GM10248 (cell line): ENCODE measurements at places on chromosomes 6 and 20.

DNA sequence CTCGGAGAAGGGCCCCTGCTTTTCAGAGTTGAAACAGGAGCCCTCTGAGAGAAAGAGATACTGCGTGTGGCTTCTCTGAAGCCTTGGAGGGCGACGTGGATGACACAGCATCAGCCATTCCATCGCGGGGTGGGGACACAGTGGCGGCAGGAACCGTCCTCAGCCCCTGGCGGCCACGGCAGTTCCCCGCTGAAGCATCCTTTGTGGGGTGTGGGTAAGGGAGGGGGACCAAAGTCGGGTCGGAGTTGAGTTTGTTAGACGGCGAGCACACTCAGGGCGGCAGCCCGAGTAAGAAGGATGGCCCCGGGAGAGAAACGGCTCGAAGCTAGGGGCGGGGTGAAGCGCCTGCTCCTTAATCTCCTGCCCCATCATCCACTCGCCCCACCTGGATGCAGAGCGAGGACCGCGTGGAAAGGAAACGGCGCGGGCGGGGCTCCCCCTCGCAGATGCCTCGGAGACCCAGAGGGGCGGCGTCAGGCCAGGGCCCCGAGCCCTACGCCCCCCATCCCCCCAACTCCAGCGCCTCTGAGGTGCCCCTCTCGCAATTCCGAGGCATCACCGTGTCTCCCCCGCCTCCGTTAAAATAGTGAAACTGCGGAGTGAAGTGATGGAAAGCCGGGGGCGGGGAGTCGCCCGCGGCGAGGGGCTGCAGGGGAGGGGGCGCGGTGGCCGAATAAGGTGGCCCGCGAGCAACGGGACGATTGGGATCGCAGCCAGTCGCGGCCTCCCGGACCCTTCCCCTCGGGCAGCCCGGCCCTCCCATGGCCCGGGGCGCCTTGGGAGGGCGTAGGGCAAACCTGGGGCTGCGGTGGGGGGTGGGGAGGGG is 796 bp upstream of the RREB1 start:
- DNase-seq: peak; percentile 68

- DNase-seq: no peak
These were observed 29.9 kb downstream of the UBE2V1 start for GRCh38 chr20:50083034-50083433.

GRCh38 chr6:45371924-45372573 is 5.7 kb downstream of the SUPT3H start:
- no peak for DNase-seq

GRCh38 chr20:25005220-25005619 is 12.7 kb upstream of the APMAP start:
- DNase-seq: no peak

- DNase-seq: no peak
These were observed 89.2 kb downstream of the RAMACL start for GRCh38 chr6:166497087-166497899.

- DNase-seq: no peak
These were observed 609.3 kb downstream of the COL12A1 start for GRCh38 chr6:74596588-74596987.

- DNase-seq: no peak
These were observed 362.7 kb upstream of the IMPG1 start for GRCh38 chr6:76435174-76435573.

GRCh38 chr6:75819776-75820487 is 70.9 kb downstream of the MYO6 start:
- no peak for DNase-seq

GRCh38 chr20:34532320-34532719 is 16.1 kb downstream of the DYNLRB1 start:
- DNase-seq: no peak

- no peak for DNase-seq
These were observed 375.8 kb downstream of the QKI start for GRCh38 chr6:163790266-163790840.

DNA sequence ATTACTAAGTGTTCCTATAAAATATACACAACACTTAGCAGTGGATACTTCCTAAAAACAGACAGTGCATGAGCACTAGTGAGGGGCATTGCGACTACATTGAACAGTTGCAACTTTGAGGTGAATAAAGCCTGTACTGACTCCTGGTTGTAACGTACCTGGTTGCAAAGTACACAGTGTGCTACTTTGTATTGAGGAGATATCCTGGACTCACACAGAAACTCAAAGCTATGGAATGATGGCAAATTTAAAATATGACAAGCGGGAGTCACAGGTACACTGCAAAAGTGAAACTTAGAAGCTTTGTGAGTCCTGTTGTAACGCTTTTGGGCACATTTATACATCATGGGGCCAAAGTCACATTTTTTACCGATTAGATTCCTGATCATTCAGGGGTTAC is 55.6 kb upstream of the HLA-A start:
- no peak for DNase-seq

GRCh38 chr20:44887466-44887865 is 2.0 kb downstream of the YWHAB start:
- no peak for DNase-seq

DNA sequence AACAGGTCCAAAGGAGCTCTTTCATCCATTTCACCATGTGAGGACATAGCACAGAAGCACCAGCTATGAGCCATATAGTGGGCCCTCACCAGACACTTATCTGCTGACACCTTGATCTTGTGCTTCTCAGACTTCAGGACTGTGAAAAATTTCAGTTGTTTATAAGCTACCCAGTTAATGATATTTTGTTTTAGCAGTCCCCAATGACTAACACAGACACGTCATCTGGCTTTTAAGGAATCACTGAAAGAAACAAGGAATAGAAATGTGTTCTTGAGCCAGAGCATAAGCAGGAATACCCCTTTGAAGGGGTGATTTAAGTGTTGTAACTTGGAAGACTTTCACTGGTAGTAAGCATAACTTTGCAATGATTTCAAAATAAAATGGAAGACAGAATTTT is 214.7 kb upstream of the PTCHD4 start:
- no peak for DNase-seq

GRCh38 chr6:84853901-84854300 is 89.5 kb upstream of the TBX18 start:
- no peak for DNase-seq

DNA sequence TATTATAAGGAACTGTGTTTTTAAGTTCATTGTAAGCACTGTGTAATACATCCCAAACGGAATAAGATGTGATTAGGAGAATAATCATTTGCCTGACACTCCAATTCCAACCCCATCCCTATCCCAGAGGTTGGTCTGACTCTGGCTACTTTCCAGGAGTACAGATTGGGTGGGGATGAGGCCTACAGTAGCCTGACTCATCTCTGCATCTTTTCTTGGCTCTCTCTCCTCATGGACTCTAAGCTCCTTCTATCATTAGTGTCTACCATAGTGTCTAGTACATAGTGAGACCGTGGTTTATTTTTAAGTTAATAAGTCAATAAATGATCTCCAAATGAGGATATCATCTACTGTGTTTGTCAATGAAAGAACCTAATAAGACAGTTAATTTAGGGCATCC is 92.2 kb upstream of the CNKSR3 start:
- no peak for DNase-seq

GRCh38 chr20:60540591-60540990 is 582.4 kb downstream of the CDH26 start:
- no peak for DNase-seq

GRCh38 chr6:15255909-15256395 is 10.1 kb downstream of the JARID2 start:
- DNase-seq: no peak
